ENCODE measurements at places on chromosomes 5 and 9.

DNA sequence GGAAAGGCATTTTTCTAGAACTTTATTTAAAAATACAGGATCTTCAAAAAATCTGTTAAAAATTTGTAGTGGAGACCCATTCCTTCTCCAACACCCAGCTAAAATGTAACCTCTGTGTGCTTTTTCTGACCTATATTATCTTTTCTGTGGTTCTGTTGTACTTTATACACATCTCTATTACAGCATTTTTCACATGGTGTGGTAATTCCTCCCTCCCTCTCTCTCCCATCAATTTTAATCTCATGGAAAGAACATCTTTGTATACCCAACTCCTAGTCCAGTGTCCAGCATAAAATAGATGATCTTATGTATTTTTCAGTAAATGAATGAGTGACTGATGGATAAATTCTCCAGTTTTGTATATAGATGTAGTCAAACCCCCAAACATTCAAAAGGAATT lies 183.4 kb upstream of the KLF9 start:
- DNase-seq: no peak

GRCh38 chr5:73670731-73671130 lies 44.7 kb downstream of the ARHGEF28 start:
- DNase-seq: no peak

DNA sequence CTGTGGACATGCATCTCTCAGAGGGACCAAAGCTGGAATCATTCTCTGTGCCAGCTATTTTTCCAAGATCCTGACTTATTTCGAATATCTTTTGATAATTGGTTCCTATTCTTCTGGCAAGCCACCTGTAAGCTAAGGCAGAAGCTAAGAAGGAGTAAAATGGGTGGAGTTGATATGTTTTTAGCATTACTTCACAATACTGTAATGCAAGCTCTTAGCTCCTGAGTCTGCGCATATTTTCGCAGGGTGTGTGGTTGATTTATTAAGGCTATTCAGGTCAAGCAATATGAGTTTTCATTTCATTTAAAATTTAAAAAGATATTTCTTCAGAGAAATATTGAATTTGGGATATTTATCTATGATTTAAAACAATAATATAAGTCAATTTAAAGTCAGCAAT lies 158.5 kb upstream of the ADAMTS16 start:
- no peak for DNase-seq

GRCh38 chr5:40554054-40554453 lies 125.7 kb upstream of the PTGER4 start:
- no peak for DNase-seq

DNA sequence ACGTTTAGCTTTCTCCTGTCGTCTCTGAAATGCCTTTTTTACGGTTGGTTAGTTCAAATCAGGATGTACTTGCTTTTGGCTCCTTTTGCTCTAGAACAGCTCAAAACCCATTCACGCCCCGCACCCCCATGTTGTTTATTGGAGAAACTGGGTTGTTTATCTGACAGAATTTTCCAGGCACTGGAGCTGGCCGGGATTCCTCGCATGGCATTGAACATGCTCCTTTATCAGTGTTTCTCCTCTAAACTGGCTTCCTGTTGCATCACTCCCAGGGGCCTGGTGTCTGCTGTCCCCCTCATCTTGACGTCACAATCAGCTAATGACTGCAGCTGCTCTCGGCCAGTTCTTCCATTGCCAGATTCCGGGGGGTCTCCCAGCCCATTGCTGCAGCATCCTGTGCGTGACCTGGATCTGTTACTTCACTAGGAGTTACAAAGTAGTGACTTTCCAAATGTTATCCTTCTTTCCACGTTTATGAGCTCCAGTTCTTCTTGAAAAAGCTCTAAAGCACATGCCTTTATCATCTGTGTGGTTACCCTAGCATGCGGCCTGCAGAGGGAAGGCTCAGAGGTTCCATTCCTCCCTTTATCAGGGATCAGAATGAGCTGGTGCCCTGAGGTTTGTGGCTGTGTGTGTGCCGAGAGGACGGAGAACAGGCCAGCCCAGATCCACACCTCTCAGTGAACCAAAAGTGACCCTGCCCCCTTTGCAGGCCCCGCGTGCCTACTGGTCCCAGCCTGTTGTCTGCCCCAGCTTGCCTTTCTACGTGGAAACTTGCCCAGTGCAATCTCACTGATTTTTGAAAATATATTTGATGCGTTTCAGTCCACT lies 27.5 kb downstream of the FAM163B start:
- DNase-seq: no peak

DNA sequence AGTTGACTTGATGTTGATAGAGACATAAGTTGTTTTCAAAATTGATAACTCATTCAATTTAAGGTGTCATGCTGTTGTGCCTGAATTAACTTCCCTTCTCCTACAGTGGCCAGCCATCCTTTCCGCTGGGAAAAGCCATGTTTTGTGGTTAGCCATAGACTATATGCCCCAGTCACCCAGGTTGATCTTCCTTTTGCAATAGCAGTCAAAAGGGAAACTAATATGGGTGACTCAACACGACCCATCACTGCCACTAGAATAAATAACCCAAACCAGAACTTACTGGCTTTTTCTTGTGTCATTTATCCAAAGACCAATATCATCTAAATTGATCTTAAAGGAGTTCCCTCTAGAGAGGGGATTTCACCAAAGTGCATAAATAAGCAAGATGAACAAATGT lies 87.4 kb downstream of the PTCD2 start:
- no peak for DNase-seq

GRCh38 chr5:94239266-94239665 lies 379.1 kb downstream of the KIAA0825 start:
- DNase-seq: no peak

DNA sequence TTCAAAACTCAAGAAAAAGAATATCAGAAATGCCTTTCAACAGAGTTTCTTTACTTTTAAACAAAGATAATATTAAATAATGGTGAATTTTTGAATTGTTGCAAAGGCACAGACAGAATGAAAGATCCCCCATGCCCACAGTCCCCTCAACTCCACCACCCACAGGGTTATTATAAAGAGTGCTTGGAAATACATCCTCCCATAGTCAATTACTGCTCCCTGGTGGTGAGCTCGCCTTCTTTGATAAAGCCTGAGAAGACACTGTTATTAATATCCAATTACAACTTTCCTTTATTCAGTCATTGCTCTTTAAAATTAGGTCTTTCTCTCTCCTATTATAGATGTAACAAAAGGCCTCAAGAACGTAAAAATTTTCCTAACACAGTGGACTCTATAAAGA lies 490.2 kb upstream of the RORB start:
- DNase-seq: no peak

DNA sequence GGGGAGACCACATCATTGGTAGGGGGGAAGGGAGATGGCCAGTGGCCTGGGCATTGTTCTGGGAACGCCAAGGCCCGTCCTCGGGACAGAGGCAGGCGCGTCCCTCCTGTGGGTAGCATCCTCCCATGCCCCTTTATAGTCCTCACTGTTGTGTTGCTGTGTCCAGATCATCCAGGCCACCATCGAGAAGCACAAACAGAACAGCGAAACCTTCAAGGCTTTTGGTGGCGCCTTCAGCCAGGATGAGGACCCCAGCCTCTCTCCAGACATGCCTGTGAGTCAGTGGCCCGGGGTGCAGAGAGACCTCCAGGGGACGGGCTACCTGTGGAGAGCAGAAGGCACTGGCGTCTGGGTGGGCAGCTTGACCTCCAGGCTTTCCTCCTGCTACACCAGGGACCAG lies 38.4 kb upstream of the SUSD3 start:
- no peak for DNase-seq

DNA sequence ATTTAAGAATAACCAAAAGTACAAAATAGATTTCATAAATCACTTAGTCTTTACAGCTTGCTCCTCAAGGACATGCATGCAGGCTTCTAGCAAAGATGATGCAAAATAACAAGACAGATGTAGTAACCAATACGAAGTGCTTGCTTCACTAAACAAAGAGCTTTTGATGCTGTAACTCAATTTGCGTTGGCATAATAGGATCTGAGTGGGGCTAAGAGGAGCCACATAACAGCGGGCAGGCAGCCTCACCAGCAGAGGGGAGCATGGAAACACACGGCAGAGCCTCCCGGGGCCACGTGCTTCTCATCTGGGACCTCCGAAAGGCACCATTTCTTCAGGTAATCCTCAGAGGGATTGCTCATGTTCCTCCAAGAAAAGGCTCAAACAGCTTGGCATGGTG lies 139.7 kb downstream of the C5orf15 start:
- no peak for DNase-seq

DNA sequence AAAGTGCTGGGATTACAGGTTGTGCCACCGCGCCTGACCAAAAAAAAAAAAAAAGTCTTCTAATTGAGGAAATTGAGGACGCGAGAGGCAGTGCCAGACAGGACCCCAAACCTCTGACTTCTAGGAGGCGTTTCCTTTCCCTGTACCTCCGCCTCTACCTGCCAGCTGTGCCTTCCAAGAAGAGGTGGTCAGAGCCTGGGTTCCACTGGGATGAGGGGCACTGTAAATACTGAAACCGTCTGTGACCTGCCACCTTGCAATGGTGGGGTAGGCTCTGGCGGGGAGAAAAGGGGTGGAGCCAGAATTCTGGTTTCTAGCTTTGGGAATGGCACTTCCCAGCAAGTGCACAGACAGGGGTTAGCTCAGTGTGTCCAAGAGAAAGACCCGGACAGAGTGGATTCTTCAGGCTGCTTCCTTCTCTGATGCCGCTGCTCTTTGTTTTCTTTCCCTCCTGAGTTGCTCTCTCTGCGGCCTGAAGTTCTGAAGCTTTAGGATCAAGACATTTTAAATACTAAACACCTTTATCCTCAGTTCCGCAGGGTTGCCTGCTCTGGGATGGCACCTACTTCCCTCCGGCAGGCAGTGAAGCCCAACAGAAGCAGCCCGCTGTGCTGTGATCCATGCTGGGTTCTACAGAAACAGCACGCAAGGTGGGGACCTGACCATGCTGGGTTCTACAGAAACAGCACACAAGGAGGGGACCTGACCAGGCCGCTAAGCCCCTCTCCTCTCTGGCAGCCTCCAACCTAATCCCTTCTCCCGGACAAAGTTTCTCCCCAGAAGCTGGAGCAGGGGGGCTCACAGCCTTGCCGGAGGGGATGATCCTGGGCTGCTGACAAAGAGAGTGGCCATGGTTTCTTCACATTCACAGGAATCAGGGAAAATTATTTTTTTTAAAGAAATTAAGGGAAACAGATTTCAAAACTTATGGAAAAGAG lies 65.2 kb downstream of the OTULIN start:
- DNase-seq: no peak

GRCh38 chr5:109063223-109063622 lies 315.5 kb downstream of the FER start:
- DNase-seq: no peak

GRCh38 chr5:147670815-147671214 lies 111.7 kb downstream of the JAKMIP2 start:
- DNase-seq: no peak

DNA sequence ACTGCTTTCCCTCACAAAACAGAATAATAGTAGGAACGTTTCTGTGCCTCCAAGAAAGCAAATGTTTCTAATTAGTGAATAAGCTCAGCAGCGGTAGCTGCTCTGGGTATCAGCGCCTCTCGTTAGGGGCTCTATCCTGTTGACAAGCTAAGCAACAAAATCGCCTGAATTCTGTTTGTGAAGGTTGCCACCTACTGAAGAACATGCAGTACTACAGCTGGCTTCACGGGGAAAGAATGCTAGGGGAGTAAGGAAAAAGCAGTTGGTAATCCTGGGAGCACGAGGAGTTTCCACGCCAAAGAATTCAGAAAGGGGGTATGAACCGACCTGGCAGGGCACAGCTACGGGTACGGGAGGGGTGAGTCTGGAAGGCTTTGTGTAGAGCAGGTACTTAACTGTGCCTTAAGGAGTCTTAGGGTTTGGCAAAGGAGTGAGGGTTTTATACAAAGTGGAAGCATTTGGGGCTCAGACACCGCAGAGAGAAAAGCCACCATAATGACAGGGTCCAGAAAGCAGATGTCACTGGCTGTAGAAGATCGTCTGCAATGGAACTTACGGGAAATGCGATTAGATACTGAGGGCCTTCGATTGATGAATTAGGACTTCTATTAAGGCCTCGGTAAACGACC lies 171.7 kb downstream of the TTC39B start:
- DNase-seq: peak; percentile 16

DNA sequence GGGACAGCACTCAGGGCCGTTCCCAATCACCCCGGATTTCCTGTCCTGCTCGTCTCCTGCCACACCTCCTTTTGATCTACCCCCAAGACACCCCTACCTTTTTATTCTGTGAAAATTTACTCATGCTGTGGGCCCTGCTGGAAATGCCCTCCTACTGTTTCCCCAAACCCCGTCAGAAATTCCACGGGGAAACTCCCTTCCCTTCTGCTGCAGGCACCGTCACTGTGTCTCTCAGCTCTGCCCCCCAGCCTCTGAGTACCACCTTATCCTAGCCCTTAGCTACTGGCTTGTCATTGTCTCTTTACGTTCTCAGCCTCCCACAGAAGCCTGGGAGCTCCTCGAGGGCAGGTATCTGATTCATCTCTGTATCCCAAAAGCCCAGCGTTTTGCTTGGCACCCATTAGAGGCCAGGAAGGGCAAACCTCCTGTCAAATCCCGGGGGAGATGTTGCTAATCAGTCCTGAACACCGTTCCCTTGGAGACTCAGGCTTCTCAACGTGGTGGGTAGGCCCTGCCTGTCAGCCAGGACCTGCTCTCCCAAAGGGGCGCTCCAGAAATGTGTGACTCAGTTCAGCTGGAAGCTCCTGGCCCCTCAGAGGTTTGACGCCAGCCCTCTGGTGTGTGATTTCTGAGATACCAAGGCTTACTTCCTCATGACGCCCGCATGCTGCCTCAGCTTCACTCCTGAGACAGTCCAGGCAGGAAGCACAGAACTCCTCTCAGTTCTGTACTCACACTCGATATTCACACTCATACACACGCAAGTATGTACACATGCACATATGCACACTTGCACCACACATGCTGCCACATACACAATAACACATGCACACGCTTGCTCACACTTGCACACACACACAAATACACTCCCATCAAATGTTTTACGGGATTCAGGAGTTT lies 50.7 kb upstream of the GRHPR start:
- DNase-seq: no peak

DNA sequence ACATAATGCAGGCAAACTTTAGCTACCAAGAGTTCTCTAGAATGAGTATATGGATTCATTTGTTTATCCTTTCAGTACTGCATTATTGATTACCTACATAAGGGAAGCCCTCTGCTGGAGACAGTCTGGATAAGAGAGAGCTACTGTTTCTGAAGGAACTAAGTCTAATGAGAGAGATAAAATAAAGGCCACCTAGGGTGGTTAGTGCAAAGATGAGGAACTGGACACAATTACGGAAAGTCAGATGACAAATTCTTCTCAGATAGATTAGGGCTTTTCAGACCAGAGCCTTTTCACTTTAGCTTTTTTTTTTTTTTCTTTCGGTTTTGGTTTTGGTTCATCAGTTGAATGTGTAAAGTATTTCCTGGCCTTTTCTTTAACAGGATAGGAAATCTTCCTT lies 31.3 kb downstream of the ISOC1 start:
- DNase-seq: no peak

DNA sequence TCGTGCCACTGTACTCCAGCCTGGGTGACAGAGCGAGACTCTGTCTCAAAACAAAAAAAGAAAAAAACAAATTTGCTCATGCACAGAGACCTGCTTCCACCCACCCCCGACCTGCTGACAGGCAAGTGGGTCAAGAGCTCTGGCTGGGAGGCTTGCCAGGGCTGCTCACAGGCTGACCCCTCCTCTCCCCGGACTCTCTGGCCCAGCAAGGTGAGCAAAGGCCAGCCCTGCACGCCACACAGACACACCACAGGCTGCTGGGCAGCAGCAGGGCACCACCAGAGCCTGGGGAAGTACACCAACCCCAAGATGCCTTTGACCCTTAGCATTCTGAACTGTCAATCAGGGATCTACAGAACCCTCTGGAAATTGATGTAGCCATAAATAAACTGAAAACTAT lies 29.2 kb downstream of the NSUN2 start:
- DNase-seq: no peak

GRCh38 chr5:1187950-1188334 lies 13.5 kb upstream of the SLC6A19 start:
- no peak for DNase-seq
